ENCODE measurements at places on chromosomes 5 and 9.

GRCh38 chr9:93164085-93164484, 19.9 kb upstream of the WNK2 start:
- DNase-seq: no peak

- no peak for DNase-seq
Measured at GRCh38 chr5:93360436-93361088, 220.5 kb downstream of the NR2F1-AS1 start.

- no peak for DNase-seq
Measured at GRCh38 chr5:176908675-176909368, 9.7 kb upstream of the HK3 start.

DNA sequence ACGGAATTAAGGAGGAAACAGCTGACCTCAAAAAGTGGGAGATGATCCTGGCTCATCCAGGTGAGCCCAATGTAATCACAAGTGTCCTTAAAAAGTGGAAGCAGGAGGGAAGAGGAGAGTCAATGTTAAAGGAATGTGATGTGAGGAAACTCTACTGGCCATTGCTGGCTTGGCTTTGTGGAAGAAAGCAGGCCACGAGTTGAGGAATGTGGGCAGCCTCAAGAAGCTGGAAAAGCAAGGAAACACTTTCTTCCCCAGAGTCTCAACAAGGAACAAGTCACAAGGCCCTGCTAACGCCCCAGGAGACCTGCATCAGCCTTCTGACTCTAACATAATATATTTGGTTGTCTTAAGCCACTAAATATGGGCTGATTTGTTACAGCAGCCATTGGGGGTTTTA, 252.8 kb downstream of the PSAT1 start:
- DNase-seq: no peak

DNA sequence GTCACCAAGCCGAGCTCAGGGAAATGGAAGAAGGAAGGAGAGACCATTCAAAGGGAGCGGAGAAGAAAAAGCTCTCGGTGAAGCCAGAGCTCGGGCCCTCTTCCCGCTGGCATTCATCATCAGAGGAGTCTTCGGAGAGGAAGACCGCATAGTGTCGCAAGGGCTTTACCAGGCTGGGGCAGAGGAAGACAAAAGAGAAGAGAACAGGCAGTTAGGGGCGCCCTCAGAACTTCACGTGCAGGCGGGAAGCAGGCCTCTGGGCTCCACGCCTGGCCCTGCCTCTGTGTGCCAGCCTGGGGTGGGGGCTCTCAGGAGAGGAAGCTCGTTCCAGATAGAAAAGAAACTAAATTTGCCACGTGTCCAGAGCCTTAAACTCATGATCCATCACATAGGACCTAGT, 31.7 kb downstream of the CRB2 start:
- DNase-seq: no peak

DNA sequence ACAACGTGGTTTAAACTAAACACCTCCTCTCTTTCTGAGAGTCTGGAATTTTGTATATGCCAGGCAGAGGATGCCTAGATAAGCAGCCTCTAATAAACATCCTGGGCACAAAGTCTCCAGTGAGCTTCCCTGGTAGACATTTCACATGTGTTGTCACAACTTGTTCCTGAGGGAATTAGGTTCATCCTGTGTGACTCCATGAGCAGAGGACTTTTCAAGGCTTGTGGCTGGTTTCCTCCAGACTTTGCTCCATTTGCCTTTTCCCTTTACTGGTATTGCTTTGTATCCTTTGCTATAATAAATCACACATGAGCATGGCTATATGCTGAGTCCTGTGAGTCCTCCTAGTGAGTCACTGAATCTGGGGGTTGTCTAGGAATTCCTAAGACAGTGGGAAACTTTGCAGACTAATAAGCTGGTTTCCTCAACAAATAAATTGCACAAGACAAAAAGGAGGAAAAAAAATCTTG, 77.4 kb downstream of the NR2F1-AS1 start:
- peak; percentile 91 for DNase-seq

DNA sequence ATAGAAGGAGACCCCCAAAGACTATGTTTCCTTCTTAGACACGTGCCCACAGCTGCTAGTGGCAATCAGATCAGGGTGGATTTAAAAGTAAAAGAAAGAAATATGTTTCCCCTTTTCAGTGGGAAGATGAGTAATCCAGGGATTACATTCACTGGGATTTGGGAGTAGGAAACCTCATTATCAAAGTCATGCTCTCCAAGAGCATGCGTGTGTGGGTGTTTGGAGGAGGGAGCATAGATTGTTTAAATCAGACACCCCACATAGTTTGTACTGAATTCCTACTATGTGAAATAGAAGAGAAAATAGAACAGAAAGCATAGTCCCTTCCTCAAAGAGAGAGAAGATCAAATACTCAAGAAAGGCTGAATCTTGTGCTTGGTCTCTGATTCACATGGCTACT, 65.5 kb upstream of the TBCA start:
- no peak for DNase-seq

DNA sequence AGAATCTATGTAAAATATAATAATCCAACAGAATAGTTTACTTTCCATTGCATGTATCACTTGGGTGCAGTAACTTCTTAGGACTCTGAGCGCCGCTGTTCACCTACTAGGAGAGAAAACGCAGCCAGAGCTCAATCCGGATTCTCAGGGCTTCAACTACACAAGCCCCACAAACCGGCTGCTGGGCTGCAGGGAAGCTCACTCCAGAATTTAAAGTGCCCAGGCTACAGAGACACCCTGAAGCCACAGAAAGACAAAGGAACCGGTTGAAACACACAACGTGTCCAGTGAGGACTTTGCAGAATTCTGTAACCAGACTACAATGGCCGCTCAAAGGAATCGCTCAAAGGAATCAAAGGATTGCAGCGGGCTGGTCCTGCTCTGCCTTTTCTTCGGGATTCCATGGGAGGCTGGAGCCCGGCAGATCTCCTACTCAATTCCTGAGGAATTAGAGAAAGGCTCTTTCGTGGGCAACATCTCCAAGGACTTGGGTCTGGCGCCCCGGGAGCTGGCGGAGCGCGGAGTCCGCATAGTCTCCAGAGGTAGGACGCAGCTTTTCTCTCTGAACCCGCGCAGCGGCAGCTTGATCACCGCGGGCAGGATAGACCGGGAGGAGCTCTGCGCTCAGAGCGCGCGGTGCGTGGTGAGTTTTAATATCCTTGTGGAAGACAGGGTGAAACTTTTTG, at the start of gene PCDHGA10:
PCDHGA10 (plus strand) TSS at position 134 of the 686 bp plus-strand sequence; CDS start at position 323, 189 bp downstream.
- no peak for DNase-seq

DNA sequence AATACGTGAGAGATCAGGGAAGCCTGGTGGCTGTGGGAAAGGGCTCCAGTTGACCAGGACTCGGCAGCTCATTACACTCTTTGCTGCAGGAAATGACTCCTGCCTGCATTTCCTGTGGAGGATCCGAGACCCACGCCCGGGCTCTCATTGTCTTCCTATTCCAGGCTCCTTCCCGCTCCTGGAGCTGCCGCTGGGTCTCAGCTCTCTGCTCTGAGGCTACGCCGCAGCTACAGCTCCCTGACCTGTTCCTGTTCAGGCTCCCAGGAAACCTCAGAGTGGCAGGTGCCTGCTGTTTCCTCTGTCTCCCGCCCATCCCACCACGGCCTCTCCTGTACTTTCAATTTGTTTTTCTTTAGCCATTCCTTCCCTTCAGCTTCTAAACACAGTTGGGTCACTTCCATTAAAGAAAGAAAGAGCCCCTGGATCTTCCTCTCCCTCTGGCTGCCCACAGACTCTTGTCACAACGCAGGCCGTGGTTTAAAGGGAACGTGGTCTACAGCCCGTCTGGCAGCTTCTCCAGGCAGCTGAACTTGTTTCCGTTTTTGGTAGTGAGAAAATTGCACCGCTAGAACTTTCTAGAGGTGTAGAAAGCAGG, 71.5 kb downstream of the IL6ST start:
- DNase-seq: no peak

DNA sequence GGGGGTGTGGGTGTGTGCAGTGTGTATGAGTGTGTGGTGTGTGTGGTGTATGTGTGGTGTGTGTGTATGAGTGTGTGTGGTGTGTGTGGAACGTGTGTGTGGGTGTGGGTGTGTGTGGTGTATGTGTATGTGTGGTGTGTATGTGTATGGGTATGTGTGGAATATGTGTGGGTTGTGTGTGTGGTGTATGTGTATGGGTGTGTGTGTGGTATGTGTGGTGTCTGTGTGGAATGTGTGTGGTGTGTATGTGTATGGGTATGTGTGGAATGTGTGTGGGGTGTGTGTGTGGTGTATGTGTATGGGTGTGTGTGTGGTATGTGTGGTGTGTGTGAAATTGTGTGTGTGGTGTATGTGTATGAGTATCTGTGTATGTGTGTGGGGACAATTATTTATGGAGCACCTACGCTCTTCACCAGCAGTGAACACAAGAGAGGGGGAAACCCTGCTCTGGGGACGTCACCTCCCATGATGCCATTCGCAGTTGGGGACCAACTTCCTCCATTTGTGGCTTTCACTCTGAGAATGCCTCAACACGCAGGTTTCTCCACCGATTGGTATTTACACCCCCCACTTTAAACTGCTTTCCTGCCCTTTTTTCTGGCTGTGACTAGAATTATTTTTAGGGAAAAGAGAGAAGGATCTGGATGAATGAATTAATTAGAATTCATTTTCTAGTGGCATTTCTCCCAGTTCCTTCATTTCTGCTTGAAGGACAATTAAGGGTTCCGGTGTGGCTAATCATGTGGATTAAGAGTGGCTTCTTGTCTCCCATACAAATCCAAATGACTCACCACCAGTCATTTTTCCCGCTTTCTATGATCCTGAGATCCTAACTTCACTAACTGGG, 238.1 kb downstream of the ROR2 start:
- DNase-seq: no peak

DNA sequence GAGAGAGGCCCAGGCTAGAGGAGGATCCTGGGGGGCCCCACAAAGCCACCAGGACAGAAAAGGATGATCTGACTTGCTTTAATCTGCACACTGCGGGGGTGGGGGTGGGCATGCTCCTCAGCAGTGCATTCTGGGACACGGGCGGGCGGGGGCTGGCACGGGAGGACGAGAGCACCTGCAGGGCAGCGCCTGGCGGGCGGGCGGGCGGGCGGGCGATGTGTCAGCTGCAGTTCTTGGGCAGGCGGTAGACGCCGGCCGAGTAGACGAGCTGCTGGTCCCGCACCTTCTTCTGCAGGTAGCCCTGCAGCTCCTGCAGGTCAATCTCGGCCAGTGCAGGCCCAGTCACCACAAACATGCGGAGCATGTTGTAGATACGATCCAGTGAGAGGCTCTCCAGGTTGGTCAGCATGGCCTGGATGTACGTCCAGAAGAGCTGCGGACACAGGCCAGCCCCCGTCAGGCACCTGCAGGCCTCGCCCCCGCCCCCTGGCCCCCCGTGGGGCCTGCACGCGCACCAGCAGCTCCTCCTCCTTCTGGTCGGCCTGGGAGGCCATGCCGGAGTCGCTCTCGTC, 3.0 kb upstream of the TMEM210 start:
- no peak for DNase-seq

DNA sequence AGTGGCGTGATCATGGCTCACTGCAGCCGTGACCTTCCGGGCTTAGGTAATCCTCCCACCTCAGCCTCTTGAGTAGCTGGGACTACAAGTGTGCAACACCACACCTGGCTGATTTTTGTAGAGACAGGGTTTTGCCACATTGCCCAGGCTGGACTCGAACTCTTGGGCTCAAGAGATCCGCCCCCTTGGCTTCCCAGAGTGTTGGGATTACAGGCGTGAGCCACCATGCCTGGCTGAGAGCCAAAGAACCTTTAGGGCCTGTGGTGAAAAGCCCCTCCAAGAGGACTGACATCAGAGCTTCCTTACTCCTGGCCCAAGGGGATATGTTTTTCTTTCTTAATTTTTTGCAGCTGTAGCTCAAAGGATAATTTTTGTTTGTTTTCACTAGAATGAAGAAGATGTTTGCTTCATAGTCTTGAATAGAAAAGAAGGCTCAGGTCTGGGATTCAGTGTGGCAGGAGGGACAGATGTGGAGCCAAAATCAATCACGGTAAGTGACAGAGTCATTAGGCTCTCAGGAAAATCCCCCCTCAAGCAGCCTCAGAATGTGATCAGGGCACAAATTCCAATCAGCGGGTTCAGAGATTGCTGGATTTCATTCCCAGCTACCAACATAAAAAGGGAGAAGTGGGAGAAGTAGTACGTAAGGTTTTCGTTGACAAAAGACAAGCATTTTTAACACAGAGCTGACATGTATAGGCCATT, 77.1 kb downstream of the GOLPH3 start:
- no peak for DNase-seq

GRCh38 chr5:124131466-124131865, 615.0 kb downstream of the ZNF608 start:
- no peak for DNase-seq
